ENCODE measurements at places on chromosomes 6 and 20. TPM values are rescaled to one million over a fixed set of nuclear protein-coding genes. Genes with fewer than 3 reads are reported as not detected.

Gene AVP
- not detected for total RNA-seq

Gene MOXD1
- total RNA-seq, result 1.3 TPM

Gene MDN1
- total RNA-seq, result 38.1 TPM

Gene SCRT2
- total RNA-seq, result not detected

- DNase-seq, result no peak
Observed at GRCh38 chr6:168536665-168537539, 95.9 kb downstream of the SMOC2 start.

Gene COQ3
- total RNA-seq, result 14.4 TPM

DNA sequence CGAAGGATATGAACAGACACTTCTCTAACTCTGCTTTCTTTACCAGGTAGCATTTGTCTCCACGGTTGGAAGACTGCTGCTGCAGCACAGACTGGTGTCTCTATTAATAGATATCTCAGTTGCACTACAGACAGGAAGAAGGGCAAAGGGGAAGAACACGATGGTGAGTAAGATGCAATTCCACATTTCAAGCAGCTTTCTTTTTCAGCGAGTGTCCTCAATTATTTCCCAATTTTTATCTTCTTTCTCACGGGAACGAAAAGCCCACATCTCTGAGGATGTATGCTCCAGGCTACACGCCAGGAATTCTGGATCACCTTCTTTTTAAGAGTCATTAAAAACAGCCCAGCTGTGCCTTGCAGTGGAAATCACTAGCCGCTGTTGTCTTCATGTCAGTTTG lies 311.6 kb upstream of the ECI2 start:
- no peak for DNase-seq

Gene TAGAP
- not detected for total RNA-seq

DNA sequence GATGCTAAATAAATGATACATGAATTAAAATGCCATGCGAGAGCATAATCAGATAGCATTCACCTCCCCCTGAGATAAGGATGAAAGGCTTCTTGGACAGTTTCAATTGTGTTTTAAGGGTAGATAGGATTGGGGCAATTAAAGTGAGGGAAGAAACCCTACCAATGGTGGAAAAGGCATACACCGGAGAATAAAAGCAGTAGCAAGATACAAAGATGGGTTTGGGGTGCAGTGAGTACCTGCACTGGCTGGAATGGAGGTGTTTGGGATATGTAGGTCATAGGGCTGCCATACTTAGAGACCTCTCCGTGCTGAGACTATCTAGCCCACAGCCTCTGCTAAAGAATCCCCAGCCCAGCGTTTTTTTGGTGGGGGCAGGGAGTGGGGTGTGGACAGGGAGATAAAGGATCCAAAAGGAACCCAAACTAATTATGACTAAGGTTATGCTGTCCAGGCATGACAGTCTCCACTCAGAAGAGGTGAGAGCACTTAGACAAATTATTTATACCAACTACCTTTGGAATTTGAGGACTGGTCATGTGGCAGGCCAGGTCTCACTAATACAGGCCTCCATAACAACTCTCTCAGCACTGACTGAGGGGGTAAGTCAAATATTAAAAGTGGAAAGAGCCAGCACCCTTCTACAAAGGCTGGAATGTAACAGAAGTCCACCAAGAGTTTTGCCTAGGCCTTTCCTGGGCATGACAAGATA lies 280.8 kb downstream of the ADGB start:
- DNase-seq, result no peak

- no peak for DNase-seq
Observed at GRCh38 chr6:107770541-107770940, 53.6 kb downstream of the SCML4 start.

Gene KCNK15
- total RNA-seq, result 0.20 TPM

Gene FOXS1
- total RNA-seq, result not detected

Gene ZC3H12D
- not detected for total RNA-seq

Gene HLA-DQB1
- total RNA-seq, result 5.9 TPM
